ENCODE measurements at places on chromosomes 16 and 17.

GRCh38 chr16:78227855-78228254 lies 128.4 kb downstream of the WWOX start:
- no peak for DNase-seq

- DNase-seq: no peak
These were observed 78.1 kb downstream of the PLXDC1 start for GRCh38 chr17:39073353-39073752.

DNA sequence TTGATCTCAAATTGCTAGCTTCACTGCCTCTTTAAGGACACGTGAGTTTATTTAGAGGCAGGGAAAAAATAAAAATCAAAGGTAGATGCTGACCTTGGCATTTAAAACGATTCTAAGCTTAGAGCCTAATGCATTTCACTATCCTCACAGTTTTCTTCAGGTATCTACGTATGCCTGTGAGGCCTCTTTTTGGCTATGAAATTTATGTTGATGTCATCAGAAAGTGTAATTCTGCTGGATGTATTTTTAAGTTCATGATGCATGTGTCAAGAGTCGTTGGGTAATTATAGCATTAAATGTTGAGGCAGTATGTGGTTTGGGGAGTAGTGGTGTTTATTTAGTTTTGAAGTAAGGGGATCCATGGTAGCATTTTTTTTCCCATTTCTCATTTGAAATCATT lies 4.2 kb upstream of the KRTAP3-2 start:
- no peak for DNase-seq

GRCh38 chr16:1966460-1966859 lies at the start of gene RNF151:
Gene RNF151 (plus strand): TSS chr16:1966856. CDS start chr16:1966882, 26 bp downstream.
- no peak for DNase-seq

DNA sequence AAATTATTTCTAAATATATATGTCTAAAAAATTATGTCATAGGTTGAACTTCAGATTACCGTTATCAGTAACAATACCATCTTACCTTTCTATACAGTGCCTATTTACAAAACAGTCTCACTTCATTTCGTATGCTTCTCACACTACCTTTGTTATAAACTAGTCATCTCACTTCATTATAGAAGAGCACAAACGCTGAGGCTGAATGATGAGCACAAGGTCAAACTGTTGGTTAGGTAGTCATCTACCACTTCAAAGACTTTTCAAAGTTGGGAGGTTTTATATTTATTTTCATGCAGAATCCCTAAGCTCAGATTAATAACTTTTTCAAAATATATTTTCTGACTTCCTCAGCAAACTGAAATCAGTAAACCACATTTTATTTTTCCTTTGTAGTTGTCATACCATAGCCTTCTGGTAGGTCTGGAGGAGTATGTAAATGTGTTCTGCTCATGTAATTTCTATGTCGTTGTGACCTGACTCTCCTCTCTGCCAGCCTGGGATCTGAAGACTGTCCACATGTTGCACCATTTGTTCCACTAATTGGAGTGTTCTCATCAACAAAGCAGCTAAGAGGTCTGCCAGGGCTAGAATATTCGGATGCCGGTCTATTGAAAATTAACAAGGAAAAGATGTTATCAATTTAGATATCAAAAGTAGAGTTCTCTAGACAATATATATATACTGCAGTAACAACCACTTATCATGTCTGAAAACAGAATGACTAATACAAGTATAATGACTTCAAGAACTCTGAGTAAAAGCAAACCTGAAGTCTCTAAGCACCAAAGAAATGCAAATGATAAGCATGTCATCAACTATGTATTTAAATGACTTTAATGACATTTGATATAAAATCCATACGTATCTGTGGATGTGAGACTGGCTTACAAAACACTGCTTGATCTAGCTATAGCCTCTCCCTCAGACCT lies 73.9 kb downstream of the CEP95 start:
- no peak for DNase-seq

Data from CD4-positive, alpha-beta T cell treated with Interleukin-17A for 4 hours (primary cell).